HFF-Myc (cell line): ENCODE measurements at places on chromosomes 6 and 20.

GRCh38 chr6:3620937-3621336 is 130.6 kb downstream of the PXDC1 start:
- no peak for DNase-seq

DNA sequence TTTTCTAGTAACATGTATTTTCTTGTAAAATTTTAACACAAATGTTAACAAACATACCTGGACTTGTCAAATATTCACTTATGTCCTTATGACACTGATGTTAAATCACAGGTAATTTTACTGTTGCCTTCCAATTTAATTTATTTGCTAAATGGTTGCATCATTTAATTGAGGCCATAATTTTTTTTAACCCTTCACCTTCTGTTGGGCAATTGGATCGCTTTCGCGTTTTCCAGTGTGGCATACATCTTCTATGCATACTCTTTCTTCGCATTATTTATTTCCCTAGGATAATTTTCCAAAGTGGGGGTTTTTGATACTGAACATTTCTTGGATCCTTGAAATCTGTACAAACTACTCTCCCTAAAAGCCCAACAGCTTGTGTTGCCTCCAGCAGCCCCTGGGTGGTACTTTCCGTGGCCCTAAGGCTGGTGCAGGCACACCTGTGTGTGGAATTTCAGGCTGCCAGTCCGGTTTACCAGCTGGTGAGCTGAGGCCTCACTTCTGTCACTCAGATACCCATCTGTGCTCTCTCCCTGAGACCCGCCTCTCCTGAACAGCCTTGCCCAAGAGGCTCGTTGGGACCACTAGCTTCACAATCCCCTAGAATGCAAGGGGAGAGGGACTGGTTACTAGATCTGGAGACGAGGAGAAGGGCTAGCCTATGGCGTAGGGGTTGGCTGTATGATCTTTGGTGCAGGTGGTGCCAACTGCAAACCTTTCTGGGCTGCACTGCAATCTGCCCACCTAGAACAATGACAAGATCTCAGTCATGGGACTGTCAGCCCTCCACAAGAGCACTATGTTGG is 11.2 kb upstream of the C20orf144 start:
- no peak for DNase-seq

GRCh38 chr6:111784433-111784832 is 88.8 kb downstream of the FYN start:
- DNase-seq: no peak

- no peak for DNase-seq
Measured at GRCh38 chr6:6788394-6789032, 200.0 kb downstream of the LY86 start.

DNA sequence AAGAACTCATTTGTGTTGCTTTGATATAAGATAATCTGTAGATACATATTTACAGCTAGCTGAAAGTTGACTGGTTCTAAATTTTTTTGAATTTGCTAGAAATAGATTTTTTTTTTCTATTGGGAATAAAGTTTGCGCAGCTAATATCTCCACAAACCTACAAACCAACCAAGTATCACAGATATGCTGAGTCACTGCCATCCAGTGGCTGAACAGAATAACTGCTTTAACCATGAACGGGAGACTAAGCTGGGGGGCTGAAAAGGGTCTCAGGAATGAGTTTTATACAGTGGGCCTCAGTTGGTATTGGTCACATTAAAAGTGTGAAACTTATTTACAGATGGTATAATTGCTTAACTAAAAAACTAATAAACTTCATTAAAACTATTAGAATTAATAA is 326.7 kb upstream of the CNR1 start:
- no peak for DNase-seq

DNA sequence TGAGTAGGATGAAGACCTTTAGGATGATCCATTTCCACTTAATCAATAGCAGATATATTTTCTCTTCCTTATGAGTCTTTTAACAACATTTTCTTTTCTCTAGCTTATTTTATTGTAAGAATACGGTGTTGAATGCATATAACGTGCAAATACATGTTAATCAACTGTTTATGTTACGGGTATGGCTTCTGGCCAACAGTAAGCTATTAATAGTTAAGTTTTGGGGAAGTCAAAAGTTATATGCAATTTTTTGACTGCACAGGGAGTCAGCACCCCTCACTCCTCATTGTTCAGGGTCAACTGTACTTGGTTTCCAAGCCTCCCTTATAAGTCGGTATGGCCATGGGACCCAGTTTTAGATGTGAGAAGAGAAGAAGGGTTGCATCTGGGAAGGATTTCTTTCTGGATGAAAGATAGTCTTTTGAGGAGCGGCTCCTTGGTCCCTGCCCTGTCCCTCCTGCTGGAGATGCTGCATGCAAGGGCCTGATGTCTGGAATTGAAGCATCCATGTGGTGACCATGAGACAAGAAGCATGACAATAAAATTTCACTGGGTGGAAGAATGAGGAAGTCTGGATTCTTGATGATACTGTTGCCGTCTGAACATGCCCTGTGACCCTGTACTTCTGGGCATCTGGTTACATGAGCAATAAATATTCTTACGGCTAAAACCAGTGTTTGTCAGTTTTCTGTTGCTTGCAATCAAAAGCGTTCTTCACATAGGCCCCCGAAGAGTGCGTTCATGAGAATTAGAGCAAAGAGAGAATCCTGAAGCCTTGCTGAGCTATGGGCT is 194.7 kb upstream of the PMEPA1 start:
- DNase-seq: no peak
